ENCODE measurements at places on chromosomes 3 and 15.

- no peak for DNase-seq
Observed at GRCh38 chr3:101235048-101235447, 85.3 kb downstream of the IMPG2 start.

- DNase-seq = no peak
Observed at GRCh38 chr15:49380912-49381311, 42.1 kb upstream of the FGF7 start.

DNA sequence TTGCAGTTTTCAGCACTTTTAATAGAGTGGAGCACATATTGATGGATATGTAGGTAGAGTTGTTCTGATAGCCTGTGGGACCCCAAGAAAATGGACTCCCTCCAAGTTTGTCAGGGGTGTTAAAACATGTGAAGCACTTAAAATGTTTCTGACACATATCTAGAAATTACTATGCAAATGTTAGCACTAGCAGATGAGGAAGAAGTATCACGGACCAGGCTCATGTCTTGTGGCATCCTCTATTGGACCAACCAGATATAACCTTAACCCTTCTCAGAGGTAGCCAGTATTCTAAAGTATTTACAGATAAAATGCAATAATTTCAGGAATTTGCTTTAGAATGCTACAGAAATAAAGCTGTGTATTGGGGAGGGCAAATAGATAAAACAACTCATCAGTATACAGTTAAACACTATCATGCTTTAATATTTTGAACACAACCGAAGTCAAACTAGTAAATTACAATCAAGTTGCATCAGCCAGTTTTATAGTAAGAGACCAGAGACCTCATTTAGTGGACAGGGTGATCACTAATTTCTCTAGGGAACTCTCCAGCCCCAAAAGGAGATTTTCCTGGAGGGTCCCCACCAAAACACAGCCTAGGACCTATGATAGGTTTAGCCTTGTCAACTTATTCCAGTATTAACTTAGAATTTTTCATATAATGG lies 57.2 kb upstream of the FBN1 start:
- DNase-seq = no peak

- DNase-seq = no peak
Observed at GRCh38 chr3:14248849-14249523, 70.4 kb downstream of the LSM3 start.

DNA sequence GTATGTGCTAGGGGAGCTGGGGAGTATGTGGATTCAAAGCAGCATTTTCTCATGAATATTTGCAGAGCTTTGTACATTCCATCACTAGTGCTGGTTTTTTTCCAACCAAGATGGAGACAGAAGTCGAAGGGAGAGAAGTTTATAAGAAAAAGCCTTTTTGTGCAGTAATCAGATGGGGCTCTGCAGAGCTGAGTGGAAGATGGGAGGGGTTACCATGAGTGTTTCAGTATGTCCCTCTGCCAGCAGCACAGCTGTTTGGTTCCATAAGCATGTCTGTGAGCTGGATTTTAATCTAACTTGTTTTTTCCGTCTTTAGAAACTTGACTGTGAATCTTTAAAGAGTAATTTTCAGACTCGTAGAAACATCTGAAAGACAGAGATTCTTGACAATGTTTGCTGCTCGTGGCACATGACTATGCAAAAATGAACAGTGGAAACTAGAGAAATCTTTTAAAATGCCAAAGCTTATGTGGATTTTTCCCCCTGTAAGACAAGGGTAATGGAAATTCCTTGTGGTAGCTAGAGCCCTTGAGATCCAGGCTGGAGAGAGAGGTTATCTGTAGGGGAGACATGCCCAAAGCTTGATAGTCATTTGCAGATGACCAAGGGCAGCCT lies 20.3 kb downstream of the STARD9 start:
- DNase-seq = no peak

DNA sequence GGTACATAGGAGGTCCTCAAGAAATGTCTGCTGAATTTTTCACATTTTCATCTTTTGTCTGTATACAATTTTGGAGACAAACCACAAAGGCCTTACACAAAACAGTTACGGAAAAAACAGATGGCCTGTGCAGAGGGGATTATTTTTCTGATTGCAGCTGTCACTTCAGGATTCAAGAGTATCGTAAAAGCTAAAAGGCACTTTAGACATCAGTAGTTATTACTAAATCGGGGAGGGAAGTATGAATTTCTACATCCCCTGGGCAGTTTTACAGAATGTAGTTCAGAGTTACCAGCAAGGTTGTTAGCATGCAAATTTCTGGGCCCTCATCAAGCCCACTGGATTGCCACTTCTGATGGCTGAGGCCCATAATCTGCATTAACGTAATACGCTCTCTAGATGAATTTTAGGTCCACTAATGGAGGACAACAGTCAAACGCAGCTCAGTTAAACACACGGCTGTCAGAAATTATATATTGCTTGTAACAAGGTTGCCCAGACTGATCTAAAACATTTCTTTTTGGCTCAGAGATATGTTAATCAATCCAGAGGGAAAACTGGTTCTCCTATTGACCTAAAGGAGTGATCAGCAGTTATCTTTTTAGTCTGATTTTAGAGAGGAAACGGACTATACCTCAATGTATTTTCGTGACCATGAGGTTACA lies 1.1 kb downstream of the RIOX2 start:
- DNase-seq = no peak

DNA sequence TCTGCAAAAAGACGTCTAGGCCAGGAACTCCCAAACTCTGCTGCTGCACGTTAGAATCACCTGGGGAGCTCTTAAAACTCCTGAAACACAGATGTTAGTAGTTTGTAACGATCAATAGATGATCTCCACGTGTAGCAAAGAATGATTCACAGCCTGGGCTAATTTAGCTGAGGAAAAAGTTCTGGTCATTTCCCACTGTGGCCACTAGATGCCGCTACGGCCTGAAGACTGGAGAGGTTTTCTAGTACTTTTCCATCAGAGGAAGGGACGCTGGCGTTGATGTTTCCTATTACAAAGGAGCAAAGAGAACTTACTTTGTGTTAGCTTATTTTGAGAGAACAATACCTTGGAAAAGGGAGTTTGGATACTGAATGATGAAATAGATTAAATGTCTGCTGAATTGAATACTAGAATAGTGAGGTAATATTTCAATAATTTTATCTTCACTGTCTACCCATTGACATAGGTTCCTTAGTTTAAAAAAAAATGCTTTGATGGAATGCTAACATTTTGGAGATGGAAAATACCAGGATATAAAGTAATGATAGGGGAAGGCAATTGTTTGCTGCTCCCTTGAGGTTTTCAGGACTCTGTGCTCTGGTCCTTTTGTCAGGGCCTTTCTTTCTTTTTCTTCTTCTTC lies 159.1 kb downstream of the P3H2 start:
- peak; percentile 51 for DNase-seq
